ENCODE measurements at places on chromosomes 13 and 19.
A peak's percentile ranks its signal among the peaks of the same experiment; 100 is the strongest.

GRCh38 chr13:84121456-84121855 lies 239.2 kb upstream of the SLITRK1 start:
- peak; percentile 40 for DNase-seq

- no peak for DNase-seq
These were observed 286.8 kb downstream of the SLITRK6 start for GRCh38 chr13:85512421-85512820.

DNA sequence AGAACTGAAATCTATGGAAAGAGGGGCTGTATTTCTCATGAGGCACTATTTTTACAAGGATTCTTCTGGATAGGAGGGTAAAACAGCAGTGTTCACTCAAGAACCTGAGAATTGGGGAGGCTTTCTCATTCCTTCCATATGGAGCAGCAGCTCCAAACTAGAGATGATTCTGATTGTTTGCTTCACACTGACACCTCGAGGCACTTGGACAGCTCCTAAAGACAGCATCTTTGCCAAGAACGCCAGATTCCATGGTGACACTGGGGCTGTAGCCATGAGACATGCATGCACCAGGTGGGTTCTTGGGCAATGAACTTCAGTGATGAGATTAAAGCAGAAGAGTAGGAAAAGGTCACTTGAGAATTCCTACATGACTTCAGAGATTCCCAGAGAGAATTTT lies 361.5 kb upstream of the HTR2A start:
- DNase-seq = no peak

DNA sequence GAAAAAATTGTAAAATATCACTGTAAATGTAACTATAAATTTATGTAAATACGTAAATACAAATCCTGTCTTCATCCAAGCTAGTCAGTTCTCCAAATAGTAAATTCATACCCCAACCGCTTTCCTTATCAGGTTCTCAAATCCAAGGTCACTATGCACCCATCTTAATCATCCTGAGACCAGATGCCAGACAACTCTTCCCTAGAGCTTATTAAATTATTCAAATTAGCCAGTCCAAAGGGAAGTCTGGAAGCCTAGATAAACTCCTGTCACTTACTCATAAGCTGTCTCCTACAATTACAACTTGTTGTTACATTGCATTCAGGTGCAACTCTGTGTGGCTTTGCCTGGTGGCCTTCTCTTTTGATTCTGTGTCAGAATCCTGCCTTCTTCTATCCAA lies 836.1 kb upstream of the PCDH20 start:
- DNase-seq = no peak

DNA sequence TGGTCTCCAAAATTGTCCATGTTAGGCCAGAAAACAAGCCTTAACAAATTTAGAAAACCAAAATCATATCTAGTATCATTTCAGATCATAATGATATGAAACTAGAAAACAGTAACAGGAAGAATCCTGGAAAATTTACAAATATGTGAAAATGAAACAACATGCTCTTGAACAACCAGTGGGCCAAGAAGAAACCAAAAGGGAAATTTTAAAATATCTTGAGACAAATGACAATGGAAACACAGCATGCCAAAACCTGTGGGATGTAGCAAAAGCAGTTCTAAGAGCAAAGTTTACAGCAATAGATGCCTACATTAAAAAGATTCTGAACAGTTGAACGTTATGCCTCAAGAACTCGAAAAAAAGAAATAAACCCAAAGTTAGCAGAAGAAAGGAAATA lies 32.6 kb downstream of the VWA8 start:
- DNase-seq = no peak

DNA sequence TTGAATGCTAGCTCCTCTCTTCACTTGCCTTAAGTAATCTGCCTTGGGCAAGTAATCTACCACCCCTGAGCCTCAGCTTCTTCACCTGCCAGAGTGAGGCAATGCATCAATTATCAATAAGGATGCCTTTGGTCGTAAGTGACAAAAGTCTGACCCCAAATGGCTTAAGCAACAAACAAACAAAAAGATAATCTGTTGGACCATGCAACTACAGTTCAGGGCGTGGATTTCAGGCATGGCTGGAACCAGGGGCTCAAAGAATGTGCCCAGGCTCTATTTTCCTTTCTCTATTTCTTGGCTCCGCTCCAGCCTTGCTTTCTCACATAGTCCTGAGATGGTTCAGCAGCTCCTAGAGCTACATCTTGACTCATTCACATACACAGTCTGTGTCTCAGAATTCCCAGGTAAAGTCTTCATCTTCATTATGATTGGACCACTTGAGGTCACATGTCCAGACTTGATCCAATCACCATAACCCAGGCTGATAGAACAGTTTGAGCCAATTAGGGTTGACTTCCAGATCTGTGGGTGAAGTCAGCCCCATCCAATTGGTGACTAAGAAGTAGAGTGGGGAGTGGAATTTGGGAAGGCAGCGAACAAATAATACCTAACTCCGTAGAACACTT lies 29.6 kb downstream of the ACSBG2 start:
- DNase-seq = no peak

DNA sequence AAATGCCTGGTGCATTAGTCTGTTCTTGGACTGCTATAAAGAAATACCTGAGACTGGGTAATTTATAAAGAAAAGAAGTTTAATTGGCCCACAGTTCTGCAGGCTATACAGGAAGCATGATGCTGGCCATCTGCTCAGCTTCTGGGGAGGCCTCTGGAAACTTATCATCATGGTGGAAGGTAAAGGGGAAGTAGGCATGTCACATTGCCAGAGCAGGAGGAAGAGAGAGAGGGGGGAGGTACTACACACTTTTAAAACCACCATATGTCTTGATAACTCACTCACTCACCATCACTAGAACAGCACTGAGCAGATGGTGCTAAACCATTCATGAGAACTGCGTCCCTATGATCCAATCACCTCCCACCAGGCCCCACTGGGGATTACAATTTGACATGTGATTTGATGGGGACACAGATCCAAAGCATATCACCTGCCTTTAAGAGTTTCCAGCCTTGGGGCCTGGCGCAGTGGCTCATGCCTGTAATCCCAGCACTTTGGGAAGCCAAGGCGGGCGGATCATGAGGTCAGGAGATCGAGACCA lies 219.0 kb downstream of the KATNAL1 start:
- no peak for DNase-seq

DNA sequence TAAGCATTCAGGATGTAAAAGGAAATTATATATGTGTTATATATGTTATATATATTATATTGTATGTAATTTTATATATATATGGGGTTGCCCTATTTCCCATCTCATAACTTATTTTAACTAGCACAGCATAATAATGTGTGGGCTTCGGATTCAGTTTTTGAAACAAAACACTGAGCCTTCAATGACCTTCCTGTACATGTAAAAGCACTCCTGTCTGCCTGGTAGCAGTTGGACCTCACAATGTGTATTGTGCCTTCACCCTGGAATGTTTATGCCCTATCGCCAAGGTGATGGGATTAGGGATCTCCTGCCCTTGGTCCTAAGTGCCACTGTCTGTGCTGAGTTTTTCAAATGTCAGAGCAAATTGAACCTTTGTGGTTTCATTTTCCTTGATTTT lies 968.8 kb downstream of the TUBA3C start:
- DNase-seq = no peak

DNA sequence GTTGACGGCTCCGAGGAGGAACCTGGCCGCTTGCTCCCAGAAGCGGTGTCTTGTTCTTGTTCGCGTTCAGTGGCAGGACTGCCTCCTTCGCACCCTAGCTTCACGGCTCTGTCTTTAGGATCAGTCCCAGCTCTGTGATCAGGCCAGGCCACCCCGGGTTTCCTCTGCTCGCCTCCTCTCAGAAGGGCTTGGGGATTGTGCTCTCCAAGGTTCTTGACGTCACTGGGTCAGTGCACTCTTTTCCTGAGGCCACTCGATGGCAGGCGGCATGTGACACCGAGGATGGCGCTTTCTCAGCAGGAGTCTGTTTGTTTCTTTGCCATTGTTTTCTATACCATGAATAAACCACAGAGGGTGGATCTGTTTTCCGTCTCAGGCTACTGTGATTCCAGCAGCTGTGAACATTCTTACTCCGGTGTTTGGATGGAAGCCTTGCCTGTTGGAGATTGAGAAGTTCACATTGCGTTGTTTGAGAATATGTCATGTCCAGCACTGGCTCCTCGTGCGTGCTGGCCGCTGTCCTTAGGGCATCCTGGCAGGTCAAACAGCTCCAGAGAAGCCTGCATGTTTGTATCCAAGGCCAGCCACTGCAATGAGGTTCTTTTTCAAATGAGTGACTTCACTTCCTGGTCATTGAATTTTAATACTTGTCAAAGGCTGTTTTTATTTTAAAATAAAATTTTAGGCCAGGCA lies 44.5 kb downstream of the SLC7A9 start:
- DNase-seq = peak; percentile 74

DNA sequence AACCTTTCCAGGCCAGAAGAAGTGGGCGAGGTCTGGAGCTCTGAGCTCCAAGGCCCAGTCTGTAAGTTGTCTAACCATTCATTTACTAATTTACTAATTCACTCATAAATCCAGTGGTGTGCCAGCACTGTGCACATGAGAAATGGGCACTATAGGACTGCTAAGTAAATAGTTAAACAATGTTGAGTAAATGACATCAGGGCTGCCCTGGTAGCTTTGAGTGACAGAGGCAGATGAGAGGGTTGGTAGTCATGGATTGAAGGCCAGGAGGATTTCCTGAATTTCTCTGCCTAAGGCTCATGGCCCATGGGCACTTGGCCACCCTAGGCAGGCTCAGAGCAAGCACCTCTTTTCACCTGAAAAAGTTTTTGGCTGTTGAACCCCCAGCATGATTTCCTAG lies 216.9 kb upstream of the RXFP2 start:
- DNase-seq = no peak

- DNase-seq = no peak
These were observed 5.2 kb downstream of the C13orf46 start for GRCh38 chr13:113968463-113969310.

DNA sequence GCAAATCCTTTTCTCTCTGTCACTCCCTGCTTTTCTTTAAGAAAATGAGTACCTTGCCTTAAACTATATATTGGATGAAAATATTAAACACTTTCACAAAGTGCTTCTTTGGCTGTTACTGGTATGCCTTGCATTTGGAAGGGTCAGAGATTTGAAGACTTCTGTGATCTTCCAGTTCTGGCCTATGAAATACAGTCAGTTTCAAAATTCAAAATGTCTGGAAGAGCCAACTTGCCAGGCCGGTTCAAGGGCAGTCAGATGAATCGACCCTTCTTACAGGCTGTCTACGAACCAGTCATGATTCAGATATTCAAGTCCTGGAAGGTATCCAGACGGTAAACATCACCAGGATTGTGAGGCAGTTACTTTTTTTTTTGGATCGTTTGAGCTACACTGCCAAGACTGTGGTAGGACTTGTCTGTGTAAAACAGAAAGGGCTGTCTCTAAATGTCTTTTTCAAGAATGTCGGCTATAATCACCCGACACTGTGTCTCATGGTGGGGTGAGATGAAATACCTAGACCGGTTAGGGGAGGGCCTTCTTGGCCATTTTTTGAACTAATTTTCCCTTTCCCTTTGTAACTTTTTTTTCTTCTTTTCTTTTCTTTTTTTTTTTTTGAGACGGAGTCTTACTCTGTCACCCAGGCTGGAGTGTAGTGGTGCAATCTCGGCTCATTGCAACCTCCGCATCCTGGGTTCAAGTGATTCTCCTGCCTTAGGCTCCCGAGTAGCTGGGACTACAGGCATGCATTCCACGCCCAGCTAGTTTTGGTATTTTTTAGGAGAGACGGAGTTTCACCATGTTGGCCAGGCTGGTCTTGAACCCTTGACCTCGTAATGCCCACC lies 11.2 kb downstream of the ACTN4 start:
- DNase-seq = no peak

GRCh38 chr13:50334115-50334778 lies 319.0 kb downstream of the KCNRG start:
- DNase-seq = no peak

DNA sequence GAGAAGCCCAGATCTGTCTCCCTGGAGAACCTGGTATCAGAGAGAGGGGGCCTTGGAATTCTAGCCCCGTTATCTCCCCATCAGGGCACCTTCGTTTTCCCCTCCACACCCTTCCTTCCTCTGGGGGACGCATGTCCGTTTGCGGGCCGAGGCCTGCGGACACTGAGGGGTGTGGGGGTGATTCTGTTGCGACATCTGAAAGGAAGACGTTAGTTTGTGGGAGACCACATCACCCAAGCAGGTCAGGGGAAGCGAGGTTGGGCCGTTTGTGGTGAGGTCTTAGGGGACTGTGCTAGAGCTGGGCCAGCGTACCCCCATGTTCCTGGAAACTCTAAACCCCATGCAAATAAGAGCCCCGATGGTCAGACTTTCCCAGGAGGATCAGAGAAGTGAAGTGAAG lies 3.7 kb upstream of the HSH2D start:
- no peak for DNase-seq

- no peak for DNase-seq
These were observed 2048.3 kb upstream of the PCDH20 start for GRCh38 chr13:63463782-63464610.

- DNase-seq = no peak
These were observed 7.0 kb downstream of the DPF1 start for GRCh38 chr19:38216785-38217641.

DNA sequence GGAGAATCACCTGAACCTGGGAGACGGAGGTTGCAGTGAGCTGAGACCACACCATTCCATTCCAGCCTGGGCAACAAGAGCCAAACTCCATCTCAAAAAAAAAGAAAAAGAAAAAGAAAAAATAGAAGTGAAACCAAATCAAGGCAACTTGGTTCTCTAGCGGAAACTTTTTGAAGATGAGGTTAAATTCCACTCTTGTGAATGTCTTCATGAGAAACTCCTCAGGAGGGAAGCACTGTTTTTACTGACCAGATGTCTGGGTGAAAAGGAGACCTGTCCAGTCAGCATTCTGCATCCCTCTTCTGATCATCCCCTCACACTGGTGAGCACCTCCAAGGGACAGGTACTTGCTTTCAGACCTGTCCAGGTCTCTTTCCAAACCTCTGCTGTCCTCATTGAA lies 15.8 kb downstream of the BRD4 start:
- no peak for DNase-seq

GRCh38 chr13:57932061-57932460 lies 300.5 kb downstream of the PCDH17 start:
- no peak for DNase-seq

DNA sequence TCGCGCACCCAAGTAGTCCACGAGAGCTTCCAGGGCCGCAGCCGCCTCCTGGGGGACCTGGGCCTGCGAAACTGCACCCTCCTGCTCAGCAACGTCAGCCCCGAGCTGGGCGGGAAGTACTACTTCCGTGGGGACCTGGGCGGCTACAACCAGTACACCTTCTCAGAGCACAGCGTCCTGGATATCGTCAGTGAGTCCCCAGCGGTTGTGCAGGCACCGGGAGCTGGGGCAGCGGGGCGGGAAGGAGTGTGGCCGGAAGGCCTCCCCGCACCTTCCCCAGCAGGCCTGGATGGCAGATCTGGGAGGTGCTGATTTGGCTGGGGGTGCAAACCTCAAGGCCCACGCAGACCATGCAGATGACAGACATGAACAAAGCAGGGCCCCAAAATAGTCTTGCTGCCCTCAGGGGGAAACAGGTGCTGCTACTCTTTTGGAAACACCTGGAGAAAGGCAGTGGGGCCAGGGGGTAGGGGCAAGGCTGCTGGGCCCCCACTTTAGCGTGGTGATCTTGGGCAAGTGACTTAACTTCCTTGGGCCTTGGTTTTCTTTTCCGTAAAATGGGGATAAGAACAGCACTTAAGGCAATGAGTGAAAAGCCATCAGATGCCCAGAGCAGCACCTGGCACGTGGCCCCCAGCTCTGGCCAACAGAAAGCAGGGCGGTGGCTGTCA lies 4.0 kb downstream of the MAG start:
- DNase-seq = no peak

All from neural progenitor cell (in vitro differentiated cells).